ENCODE measurements at places on chromosomes 12 and 14. TPM values are rescaled to one million over a fixed set of nuclear protein-coding genes. Genes with fewer than 3 reads are reported as not detected.

Gene ENDOU
- not detected for total RNA-seq

Gene CCDC196
- total RNA-seq, result not detected

Gene SMCO2
- total RNA-seq, result 0.14 TPM

Gene CABP1
- 2.1 TPM for total RNA-seq

Gene NRXN3
- total RNA-seq, result under 0.01 TPM

Gene EFS
- 3.1 TPM for total RNA-seq

Gene TAS2R9
- total RNA-seq, result not detected

Gene PRB2
- total RNA-seq, result not detected

Gene DPY19L2
- 1.8 TPM for total RNA-seq
